Stimulated activated CD4-positive, alpha-beta T cell treated with anti-CD3 and anti-CD28 coated beads, Interleukin-1b, Interleukin-23, amount 100 ng/mL, for 24 hours (primary cell): ENCODE measurements at places on chromosomes 5 and 9.

DNA sequence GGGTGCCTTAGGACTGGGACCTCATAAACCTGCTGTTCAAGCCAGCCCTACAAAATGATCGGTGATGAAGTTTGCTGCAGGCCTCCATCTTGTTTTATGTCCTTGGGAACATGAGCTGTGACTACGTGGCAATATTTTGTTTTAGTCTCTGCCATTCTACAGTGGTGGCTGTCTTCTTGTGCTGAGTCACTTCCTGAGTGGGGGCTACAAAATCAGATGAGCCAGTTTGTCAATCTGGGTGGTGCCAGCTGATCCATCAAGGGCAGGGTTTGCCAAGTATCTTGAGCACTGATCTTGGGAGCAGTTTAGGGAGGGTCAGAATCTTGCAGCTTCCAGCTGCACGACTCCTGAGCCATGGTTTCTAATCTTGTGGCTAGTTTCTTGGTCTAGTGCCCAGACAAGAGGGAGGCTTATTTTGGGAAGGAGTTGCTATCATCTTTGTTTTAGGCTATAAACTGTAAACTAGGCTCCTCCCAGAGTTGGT, 94.7 kb downstream of the YTHDC2 start:
- no peak for DNase-seq

GRCh38 chr9:224026-224425, 9.4 kb downstream of the DOCK8 start:
- DNase-seq, result no peak

DNA sequence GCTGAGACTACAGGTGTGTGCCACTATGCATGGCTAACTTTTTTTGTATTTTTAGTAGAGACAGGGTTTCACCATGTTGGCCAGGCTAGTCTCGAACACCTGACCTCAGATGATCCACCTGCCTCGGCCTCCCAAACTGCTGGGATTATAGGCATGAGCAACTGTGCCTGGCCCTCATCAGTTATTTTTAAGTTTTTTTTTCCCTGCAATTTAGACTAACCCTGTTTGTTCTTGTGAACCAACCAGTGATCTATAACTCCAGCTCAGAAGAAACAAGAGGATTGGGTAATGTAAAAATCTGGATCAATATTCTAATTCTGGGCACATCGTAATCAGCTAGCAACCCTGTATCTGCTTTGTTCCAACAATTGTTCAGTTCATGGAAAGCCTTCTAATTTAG, 155.7 kb downstream of the NXNL2 start:
- DNase-seq, result no peak

DNA sequence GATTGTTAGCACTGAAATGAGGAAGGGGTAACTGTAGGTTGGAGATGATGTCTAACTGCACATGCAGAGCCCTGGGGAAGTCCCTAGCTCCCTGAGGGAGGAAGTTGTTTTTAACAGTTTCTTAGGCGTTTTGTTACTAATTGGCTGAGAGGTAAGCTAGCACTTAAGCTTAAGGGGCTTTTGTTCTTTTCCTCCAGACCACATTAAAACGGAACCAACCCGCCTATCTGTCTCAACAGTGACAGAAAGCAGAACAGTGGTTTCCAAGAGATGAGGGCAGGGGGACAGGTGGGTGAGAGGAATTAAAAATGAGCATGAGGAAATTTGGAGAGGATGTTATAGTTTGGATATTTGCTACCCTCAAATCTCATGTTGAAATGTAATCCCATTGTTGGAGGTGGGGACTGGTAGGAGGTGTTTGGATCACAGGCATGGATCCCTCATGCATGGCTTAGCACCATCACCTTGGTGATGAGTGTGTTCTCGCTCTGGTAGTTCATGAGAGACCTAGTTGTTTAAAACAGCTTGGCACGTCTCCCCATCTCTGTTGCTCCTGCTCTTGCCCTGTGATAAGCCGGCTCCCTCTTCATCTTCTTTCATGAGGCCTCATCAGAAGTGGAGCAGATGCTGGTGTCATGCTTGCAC, 38.9 kb downstream of the LYRM7 start:
- no peak for DNase-seq

DNA sequence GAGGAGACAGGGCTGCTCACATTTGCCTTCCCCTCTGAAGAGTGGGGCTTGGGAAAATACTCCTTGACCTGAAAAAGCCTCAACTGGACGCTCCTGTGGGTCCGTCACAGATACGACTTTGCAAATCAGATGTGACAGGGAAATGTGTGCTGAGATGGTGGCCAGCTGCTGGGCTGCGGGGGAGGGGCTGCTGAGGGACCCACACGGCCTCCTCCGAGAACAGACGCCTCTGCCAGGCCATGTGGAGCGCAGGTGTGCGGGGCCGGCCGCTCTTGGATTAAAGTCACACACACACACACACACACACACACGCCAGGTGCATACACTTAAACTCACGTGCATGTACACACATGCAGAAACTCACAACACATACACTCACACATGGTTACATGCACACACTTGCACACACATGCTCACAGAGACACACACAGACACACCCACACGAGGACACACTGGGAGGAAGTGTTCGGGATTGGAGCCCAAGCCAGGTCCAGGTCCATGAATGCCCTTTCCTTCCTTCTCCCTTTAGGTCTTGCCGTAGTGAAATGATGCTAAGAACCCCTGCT, 167.4 kb downstream of the GAPVD1 start:
- DNase-seq, result no peak
